ENCODE measurements at places on chromosomes 1 and 21.

GRCh38 chr1:208527156-208527555 is 283.0 kb upstream of the PLXNA2 start:
- DNase-seq: no peak

DNA sequence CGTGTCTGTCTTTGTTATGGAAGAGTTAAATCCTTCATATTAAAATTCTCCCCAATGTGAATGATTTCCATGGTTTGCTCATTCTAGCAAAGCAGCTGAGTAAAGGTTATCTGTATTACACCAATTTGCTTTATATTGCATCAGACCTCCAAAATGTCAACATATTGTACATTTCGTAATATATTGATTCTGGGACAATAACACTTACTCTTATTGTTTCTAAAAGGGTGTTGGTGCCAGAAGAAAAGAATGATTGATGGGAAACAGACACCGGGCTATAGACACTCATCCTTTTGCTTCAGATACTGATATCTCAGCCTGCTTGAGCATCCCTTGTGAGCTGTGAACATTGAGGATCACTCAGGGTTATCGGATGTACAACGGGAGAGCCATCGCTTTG is 7.0 kb downstream of the NTNG1 start:
- no peak for DNase-seq

DNA sequence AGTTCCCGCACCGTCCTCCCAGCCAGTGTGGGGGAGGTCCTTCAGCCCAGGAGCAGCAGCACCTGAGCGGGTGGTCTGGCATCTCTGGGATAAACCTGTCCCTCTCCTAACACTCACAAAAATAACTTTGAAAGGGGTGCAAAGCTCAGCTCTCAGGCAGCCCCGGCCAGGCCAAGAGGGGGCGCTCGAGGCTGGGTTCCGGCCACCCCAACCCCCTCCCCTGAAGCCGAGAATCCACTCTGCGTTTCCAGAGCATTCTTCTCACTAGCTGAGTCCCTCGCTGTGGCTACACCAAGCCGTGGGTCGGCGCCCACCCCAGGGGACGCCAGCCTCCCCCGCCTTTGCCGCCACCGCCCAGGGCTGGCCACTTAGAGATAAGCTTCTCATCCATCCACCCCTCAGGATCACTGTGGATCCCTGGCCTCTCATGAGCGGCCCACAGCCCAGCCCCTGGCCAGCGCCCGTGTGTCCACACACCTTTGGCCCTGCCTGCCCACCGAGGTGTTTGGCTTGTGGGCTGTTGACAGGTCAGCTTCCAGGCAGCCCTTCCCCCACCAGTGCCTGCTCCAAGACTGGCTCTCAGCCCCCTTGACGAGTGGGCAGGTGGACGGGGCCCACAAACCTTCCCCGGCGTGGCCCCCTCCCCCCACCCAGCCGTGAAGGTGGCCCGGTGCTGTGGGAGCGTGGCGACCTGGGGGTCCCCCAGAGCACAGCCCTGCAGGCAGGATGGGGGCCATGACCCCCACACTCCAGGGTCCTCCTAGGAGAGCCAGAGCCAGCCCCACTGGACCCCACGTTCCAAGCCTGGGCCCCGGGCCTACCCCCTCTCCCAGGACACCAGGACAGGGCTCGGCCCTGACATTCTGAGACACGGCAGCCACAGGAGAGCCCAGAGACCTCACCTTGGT is 1.9 kb downstream of the FTCD start:
- DNase-seq: no peak

- no peak for DNase-seq
Measured at GRCh38 chr1:230377851-230378250, 48.3 kb downstream of the PGBD5 start.

DNA sequence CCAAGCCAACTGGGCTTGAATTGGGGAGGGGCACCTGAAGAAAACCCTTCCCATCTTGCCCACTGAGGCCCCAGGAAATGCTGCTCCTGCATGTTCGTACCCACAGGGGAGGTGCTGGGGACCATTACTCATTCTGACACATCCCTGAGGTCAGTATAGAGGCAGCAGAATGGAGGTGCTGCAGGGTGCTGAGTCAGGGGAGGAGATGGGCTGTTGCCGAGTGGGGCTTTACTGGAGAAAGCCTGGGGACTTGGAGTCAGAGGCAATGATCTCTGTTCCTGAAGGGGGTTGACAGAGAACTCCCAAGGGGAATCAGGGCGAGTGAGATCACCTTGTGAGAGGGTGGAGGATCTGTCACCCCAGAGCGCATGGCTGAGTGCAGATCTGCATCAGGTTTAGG is 40.2 kb upstream of the KCNA10 start:
- no peak for DNase-seq

- DNase-seq: no peak
Measured at GRCh38 chr1:23966973-23967493, 7.4 kb downstream of the PNRC2 start.

GRCh38 chr1:113931451-113931851 is 2.3 kb downstream of the HIPK1 start:
- no peak for DNase-seq

- DNase-seq: no peak
Measured at GRCh38 chr1:242184955-242185354, 186.1 kb upstream of the MAP1LC3C start.

DNA sequence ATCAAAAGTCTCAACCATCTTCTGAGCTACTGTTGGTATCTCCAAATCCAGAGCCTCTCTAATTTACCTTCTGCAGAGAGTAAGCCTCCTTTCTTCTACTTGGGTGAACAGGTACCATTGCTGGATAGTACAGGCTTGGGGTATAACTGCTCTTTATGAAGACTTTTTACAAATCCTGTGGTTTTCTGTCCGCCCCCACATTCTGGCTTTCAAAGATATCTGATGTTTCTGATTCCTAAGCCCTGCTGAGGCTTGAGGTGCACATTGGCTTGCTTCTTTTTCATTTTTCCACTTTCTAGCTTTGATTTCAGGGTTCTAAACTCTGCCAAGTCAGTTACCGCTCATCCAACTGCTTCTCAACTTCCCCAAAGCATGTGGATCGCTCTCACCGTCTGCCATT is 37.1 kb downstream of the TENT5C start:
- no peak for DNase-seq

DNA sequence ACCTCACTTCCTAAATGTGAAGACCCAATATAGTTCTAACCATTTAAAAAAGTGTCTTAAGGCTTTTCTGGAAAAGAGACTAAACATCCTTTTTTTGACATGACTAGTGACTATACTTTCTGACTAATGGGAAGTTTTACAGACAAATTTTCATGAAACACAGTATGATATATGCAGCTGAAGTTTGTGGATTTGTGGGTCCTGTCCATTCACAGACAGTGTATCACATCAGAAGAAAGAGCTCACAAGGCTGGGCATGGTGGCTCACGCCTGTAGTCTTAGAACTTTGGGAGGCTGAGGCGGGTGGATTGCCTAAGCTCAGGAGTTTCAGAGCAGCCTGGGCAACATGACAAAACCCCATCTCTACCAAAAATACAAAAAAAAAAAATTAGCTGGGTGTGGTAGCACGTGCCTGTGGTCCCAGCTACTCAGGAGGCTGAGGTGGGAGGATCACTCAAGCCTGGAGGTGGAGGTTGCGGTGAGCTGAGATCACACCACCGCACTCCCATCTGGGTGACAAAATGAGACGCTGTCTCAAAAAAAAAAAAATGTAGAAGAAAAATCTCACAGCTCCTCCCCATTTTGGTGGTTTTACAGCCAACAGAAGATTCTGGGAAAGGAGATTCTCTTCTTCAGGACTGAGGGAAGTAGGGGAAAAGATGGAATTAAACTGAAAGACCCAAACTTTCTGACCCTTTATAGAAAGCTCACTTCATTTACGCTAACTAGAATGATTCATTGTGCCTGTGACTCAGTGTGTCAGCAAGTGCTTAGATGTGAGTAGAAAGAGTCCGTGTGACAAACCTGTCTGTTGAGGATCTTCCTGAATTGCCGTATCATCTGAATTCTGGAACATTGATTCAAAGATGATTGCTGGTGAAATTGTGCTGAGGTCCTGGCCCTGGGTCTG is 15.2 kb upstream of the YRDC start:
- no peak for DNase-seq

GRCh38 chr1:54464477-54465146 is 58.4 kb upstream of the SSBP3 start:
- no peak for DNase-seq

DNA sequence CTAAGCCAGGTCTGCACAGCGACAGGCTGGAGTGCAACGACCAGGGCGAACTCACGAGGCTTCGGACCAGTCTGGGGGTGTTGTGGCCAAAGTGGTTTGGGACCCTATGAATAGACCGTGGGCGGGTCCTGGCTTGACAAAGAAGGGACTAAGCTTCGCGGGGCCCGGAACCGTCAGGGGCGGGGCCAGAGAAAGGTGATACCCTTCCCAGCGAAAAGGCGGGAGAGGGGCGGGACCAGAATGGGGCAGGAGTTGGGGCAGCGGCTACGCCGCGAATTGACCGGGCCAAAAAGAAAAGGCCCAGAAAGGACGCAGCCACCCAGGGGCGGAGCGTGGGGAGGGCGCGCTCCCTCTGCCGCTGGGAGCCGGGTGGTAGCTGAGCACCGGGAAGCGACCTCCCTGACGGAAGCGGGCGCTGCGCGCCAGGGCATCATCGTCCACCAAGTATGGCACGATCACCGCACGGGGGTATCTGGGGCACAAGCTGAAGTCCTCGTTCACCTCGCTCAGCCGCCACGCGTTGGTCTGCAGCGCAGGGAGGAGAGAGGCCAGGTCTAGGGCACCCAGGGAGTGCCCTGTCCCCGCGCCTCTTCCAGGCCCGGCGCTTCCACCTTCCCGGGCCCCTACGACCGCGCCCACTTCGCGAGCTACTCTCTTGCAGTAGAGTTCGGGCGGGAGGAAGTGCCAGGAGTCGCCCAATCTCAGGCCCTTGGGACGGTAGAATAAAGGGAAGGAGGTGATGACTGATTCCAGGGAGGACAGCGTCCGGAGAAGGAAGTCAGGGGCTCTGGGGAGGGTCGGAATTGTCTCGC is 6.7 kb upstream of the FAM167B start:
- DNase-seq: no peak

DNA sequence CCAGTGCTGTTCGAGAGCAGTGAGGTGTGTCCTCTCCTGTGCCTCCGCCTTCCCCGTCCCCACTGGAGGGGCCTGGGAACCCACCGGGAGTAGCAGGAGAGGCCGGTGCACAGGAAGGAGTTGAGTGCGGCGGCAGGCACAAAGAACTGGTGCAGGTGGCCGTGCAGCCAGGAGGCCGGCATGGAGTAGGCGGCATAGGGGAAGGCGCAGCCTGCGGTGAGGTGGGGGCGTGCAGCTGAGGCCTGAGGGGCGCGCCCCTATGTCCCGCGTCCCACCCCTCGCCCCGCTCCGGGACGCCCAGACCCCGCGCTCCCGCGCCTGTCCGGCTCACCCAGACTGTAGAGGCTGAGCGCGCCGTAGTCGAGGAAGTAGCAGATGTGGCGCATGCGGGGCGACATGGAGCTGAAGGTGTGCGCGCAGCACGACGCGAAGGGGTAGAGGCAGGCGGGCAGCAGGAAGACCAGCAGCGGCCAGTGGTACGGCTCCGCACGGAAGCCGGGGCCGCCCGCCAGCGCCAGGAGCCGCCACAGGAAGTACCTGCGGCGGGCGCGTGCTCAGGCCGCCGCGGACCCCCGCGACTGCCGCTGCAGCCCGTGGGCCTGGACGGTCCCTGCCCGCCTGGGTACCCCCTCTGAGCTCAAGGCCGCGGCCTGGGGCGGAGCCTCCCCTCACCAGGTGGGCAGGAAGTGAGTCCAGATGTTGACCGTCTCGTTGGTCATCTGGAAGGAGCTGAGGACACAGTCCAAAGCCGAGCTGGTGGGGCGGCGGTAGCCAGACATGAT is 2.2 kb downstream of the PAQR6 start:
- DNase-seq: no peak

- no peak for DNase-seq
Measured at GRCh38 chr1:12052997-12053686, 10.0 kb upstream of the TNFRSF8 start.

- no peak for DNase-seq
Measured at GRCh38 chr1:41355356-41355755, 5.9 kb upstream of the FOXO6 start.

DNA sequence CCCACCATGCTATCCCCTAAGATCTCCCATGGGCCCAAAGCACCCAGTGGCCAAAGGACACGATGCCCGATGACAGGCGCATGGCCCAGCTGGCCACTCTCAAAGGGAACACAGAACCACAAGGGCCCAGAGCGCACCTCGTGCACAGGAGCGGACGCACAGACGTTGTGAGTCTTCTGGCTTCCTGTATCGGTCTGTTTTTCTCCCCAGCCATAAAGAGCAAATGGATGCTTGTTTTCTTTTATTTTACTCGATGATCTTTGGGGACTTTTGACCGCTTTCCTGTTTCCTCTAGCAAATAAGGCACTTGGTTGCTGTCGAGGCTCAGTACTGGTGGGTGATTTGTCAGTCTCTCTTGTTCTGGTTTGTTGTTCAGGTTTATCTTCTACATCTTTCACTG is 16.2 kb downstream of the CCSAP start:
- no peak for DNase-seq

GRCh38 chr1:212606395-212607205 is 2.0 kb upstream of the ATF3 start:
- no peak for DNase-seq

DNA sequence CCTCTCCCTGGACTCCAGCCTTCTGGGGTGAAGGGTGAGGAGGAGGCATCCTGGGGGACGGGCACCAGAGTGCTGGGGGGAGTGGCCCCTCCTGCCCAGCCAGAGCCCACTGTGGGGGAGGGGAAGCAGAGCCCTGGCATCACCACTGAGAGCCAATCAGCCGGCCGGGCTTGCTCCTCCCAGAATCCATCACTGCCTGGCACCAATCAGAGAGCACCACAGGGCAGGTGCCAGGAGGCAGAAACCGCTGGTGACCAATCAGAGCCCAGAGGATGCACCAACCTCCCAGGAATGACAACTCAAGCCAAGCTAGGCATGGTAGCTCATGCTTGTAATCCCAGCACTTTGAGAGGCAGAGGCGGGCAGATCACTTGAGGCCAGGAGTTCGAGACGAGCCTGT is 27.9 kb downstream of the CASZ1 start:
- DNase-seq: no peak
